ENCODE measurements at places on chromosomes 7 and 10.

DNA sequence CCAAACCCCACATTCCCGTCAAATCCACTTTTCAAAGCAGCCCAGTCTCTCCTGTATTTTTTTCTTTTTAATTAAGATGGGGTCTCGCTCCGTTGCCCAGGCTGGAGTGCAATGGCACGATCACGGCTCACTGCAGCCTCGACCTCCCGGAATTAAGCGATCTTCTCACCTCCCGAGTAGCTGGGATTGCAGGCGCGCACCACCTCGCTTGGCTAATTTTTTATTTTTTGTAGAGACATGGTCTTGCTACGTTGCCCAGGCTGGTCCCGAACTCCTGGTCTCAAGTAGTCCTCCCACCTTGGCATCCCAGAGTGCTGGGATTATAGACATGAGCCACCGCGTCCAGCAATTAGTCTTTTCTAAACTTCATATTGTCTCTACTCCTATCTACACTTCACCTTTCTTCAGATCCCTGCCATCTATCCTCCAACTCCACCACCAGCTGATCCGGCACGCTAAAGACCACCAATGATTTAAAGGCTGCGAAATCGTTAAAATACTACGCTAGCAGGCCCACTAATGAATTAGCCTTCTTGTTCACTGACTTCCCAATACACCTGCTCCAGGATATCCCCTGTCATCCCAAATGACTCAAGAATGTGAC, 525 bp upstream of the CHUK start:
- no peak for DNase-seq
- peak overlapping the region; percentile 89 for H3K4me3 ChIP-seq
- H3K27ac ChIP-seq: peak overlapping the region; percentile 95
- H3K36me3 ChIP-seq: peaks cover 12% of the 10 kb centered on the region

- H3K36me3 ChIP-seq: no peaks in the 10 kb centered on the region
- no peak for DNase-seq
- no peak overlapping the region for H3K4me3 ChIP-seq
- peaks cover 7% of the 10 kb centered on the region for H3K27me3 ChIP-seq
- H3K27ac ChIP-seq: no peak overlapping the region
These were observed 45.0 kb upstream of the CACUL1 start for GRCh38 chr10:118799777-118800176.

GRCh38 chr7:103719070-103719469, 270.4 kb downstream of the RELN start:
- no peak overlapping the region for H3K27ac ChIP-seq
- H3K27me3 ChIP-seq: peaks cover 5% of the 10 kb centered on the region
- no peak for DNase-seq

- peaks cover 5% of the 10 kb centered on the region for H3K27me3 ChIP-seq
- DNase-seq: no peak
- no peak overlapping the region for H3K4me3 ChIP-seq
- no peak overlapping the region for H3K27ac ChIP-seq
- no peaks in the 10 kb centered on the region for H3K4me1 ChIP-seq
These were observed 247.3 kb upstream of the LYZL1 start for GRCh38 chr10:29041616-29042015.

GRCh38 chr10:78209970-78210369, 176.3 kb downstream of the RPS24 start:
- no peak overlapping the region for H3K27ac ChIP-seq
- DNase-seq: no peak
- H3K4me1 ChIP-seq: no peaks in the 10 kb centered on the region
- H3K36me3 ChIP-seq: no peaks in the 10 kb centered on the region
- H3K4me3 ChIP-seq: no peak overlapping the region

DNA sequence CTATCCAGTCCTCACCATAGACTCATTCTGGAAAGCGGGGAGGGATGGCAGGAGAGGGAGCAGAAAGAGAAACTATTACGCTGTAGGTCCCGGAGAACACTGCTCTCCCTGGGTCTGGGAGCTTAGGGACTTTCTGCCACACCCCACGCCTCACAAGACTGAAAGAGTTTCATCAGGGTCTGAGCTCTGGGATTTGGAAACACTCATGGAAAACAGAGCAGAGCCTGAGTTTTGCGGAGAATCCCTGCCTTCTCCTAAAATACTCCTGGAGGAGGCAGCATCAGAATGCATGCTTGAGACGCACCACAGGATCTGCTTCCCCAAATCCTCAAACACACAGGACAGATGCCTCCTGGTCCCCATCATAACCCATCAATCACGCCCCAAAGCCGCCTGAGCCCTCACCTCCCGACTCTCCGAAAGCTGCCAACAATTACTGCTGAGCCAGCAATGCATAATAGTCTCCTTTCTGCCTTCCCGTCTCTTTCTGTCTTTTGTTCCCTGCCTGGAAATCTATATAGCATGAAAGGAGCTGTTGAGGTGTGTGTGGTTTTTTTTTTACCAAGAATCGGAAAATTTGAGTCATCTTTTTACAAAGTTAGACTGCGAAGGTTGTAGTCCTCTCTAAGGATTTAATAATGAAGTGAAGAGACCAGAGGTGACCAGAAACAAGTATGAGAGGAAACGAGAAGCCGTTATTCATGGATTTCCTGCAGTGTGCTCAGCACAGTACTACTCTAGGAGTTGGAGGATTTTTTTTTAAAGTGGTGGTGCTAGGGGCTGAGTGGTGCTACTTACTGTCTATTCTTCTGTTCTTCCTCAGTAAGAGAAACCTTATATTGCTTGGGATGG, 37.7 kb downstream of the ASB13 start:
- H3K36me3 ChIP-seq: no peaks in the 10 kb centered on the region
- peaks cover 3% of the 10 kb centered on the region for H3K27me3 ChIP-seq
- no peak overlapping the region for H3K27ac ChIP-seq
- DNase-seq: no peak
- H3K4me3 ChIP-seq: no peak overlapping the region

DNA sequence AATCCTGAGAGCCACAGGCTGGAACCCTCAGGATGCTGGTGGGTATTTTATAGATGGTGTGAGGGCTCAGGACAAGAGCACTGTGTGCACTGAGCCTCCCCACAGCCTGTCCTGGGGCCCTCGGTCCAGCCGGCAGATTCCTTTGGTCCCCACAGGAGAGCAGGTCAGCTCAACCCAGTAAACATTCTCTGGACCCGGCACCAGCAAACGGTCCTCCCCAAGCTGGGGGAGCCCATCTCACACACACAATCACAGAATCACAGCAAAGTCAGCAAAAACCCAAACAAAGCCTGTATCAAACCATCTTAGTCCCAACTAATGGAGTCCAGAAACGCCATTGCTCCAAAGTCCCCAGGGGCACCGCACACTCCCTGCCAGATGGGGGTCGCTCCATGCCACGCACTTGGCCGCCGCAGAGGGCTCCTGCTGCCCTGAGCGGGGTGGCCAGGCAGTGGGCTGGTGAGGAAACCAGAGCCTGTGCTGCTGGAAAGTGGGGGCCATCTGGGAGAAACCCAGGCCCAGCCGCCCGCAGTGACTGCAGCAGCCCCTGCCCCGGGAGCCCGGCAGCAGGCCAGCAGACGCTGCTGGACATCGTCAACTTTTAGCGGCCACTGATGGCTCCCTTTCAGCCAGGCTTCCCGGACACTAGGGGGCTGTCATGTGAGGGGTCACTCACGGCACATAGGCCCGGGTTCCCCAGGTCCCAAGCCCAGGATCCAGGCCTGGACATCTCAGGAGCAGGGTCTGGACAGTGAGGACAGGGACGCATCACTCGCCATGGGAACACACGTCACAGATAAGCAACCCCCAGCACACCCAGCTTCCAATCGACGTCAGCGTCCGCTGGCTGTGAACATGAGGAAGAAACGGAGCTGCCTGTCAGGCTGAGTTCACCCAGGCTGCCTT, 52.6 kb downstream of the DPYSL4 start:
- no peak overlapping the region for H3K27ac ChIP-seq
- no peak for DNase-seq
- H3K27me3 ChIP-seq: peaks cover 3% of the 10 kb centered on the region
- no peaks in the 10 kb centered on the region for H3K36me3 ChIP-seq

DNA sequence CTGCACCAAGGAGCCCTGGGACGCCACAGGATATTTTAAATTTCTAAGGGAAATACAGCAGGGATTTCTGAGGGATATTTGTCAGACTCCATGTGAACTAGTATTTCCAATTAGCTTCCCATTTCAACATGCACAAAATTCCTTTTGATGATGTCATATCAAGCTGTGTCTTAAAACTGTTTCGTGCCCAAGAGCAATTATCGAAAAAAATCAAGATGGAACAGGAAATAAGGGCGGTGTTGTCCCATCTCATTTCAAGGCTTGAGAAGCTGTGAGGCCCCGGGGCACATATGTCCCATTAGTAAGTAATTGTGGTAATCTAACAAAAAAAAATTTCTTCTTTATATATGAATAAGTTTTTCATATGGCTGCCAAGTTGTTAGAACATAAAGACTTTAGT, 47.4 kb downstream of the PPP1R17 start:
- no peak for DNase-seq
- no peaks in the 10 kb centered on the region for H3K4me1 ChIP-seq
- peaks cover 3% of the 10 kb centered on the region for H3K27me3 ChIP-seq
- H3K27ac ChIP-seq: no peak overlapping the region
- H3K36me3 ChIP-seq: no peaks in the 10 kb centered on the region

DNA sequence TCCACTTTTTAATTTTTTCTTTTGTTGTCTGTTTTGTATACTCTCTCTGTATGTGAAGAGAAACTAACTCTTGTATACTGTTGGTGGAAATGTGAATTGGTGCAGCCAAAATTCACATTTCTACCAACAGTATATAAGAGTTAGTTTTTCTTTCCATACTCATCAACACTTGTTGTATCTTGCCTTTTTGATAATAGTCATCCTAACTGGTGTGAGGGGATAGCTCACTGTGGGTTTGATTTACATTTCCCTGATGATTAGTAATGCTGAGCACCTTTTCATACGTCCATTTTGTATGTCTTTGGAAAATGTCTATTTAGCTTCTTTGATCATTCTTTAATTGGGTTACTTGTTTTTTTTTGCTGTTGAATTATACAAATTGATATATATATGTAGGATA, 375.5 kb upstream of the IGFBP3 start:
- DNase-seq: no peak
- no peak overlapping the region for H3K27ac ChIP-seq
- H3K4me3 ChIP-seq: no peak overlapping the region
- no peaks in the 10 kb centered on the region for H3K4me1 ChIP-seq

- H3K36me3 ChIP-seq: no peaks in the 10 kb centered on the region
- peak within 1 kb of the TSS; percentile 62 for H3K27ac ChIP-seq
- H3K4me1 ChIP-seq: peaks cover 40% of the 10 kb centered on the region
These were observed at the start of gene COL13A1 for GRCh38 chr10:69801434-69802315. COL13A1 (plus strand) TSS chr10:69801906; CDS start chr10:69802424, 518 bp downstream.

DNA sequence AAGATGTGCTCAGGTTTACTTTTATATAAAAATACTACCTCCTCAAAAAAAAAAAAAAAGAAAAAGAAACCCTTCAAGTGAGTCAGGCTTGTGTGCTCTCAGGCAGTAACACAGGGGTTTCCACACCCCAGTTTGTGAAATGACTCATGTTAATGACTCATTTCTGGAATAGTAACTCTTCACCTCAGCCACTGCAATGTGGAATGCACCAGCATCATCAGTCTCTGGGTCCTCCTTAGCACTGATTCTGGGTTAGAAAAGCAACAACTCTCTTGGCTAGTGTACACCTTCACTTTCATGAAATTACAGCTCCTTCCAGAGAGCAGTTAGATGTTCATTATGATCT, 110.6 kb downstream of the EMX2 start:
- H3K4me3 ChIP-seq: no peak overlapping the region
- no peaks in the 10 kb centered on the region for H3K4me1 ChIP-seq
- H3K27ac ChIP-seq: no peak overlapping the region
- no peaks in the 10 kb centered on the region for H3K36me3 ChIP-seq

DNA sequence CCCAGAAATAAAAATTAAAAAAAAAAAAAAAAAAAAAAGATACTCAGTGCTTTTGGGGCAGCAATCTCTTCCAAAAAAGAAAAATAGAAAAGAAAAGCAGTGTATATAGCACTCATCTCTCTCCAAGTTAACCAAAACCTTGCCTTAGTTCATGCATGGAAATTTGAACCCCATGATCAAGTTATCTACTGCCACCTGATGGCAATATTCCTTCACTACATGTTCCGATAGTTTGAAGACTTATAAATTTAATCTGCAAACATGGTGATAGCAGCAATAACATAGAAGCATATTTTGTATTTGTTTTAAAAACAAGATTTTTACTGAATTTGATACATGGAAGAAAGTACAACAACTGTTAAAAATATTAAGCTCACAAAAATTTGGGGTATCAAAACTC, 48.6 kb upstream of the SLIT1 start:
- peak; percentile 2 for DNase-seq
- H3K36me3 ChIP-seq: peaks cover 15% of the 10 kb centered on the region
- no peaks in the 10 kb centered on the region for H3K4me1 ChIP-seq
- H3K27me3 ChIP-seq: no peaks in the 10 kb centered on the region
- H3K27ac ChIP-seq: no peak overlapping the region
- H3K4me3 ChIP-seq: no peak overlapping the region

DNA sequence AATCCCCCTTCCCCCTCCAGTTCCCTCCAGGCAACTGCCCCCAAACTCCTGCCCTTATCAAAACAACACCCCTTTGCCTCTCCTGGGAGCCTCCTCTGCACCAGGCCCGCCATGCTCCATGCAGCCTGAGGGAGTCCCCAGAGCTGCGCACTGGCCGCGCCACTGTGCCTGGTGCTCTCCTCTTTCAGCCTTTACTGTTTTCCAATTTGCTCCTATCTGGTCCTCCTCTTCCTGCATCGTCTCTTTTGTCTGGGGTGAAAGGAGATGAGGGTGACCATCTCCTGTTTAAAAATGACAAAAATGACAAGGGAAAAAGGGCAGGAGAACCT, 165.8 kb upstream of the ADCY1 start:
- H3K27ac ChIP-seq: no peak overlapping the region
- no peak overlapping the region for H3K4me3 ChIP-seq
- no peaks in the 10 kb centered on the region for H3K4me1 ChIP-seq

DNA sequence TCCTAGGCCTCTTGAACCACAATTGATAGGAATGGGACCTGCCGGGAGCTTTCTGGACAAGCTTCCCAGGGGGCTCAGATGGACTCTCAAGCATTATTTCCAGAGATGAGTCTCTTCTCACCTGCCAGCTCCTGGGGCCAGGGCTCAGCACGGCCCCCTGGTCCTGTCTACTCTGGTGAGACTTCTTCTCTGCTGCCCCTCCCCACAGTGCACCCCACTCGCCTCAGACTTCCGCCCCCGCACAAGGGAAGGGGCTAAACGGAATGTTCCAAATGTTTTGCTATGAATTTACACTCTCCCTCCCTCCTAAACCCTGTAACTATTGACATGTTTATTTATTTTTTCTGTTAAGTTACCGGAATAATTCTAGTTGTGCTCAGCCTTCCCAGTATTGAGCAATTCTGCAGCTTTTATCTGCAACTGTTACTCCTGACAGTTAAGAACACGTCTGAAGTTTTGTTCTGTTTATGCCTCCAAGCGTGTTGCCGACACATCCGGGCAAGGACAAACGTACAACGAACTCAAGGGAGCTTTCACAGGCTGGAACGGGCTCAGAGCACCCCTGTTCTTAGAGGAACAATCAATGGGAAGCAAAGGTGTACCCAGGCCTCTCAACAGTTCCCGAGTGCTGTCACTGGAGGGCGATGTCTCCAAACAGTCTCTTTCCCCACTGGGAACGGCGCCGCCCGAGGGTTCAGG, 55.2 kb downstream of the FHIP2A start:
- DNase-seq: no peak
- no peak overlapping the region for H3K27ac ChIP-seq
- peaks cover 8% of the 10 kb centered on the region for H3K4me1 ChIP-seq
- no peaks in the 10 kb centered on the region for H3K36me3 ChIP-seq
- H3K4me3 ChIP-seq: no peak overlapping the region

- no peak overlapping the region for H3K27ac ChIP-seq
- DNase-seq: no peak
- H3K27me3 ChIP-seq: peaks cover 7% of the 10 kb centered on the region
- H3K4me1 ChIP-seq: no peaks in the 10 kb centered on the region
- no peaks in the 10 kb centered on the region for H3K36me3 ChIP-seq
- H3K4me3 ChIP-seq: no peak overlapping the region
These were observed 8.4 kb upstream of the LMOD2 start for GRCh38 chr7:123647106-123647730.
